NCI-H524 treated with DMSO at 0.1 percent for 48 hours (cell line): ENCODE measurements at places on chromosomes 7 and 10.

- DNase-seq: no peak
Observed at GRCh38 chr10:71029411-71029892, 141.1 kb upstream of the PCBD1 start.

- no peak for DNase-seq
Observed at GRCh38 chr10:70809726-70810125, 6.0 kb upstream of the SGPL1 start.

- DNase-seq: no peak
Observed at GRCh38 chr7:22116451-22117030, 170.8 kb upstream of the CDCA7L start.

GRCh38 chr7:17674943-17675608 is 265.2 kb downstream of the SNX13 start:
- DNase-seq: no peak

GRCh38 chr10:130927157-130927556 is 384.4 kb downstream of the TCERG1L start:
- no peak for DNase-seq

DNA sequence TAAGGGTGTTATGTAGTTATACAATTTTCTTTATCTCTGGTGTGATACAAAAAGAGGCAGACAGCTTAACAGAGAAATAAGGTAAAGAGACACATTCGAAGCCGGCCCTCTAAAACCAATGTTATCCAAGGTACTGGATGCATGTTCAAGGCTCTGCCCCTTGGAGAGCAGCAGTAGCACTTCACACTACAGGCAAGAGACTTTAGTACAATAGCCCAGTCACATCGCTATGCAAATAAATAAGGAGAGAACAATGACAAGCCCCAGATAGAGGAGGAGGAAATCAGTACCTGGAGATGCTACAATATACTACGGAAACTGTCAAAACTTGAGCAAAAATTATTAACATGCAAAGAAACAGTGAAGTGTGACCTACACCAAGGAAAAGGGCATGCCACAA is 111.1 kb downstream of the ITGB1 start:
- DNase-seq: no peak

DNA sequence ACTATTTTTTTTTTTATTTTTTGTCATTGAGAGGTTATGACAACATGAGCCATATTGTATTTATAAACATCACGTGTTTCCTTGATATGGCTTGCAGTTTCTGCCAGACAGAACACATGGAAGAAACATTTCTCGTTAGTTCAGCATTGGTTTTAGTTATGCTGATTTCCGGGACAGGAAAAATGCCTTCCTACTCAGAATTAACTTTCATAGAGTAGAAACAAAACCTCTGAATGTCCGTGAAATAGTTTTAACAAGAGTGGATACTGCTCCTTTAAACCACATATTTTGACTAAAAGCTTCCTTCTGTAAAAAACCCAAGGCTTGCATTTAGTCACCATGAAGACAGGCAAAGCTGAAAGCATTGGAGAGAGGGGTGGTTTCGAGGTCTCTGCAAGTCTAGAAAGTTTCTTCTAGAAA is 240.4 kb downstream of the KIAA1217 start:
- no peak for DNase-seq

DNA sequence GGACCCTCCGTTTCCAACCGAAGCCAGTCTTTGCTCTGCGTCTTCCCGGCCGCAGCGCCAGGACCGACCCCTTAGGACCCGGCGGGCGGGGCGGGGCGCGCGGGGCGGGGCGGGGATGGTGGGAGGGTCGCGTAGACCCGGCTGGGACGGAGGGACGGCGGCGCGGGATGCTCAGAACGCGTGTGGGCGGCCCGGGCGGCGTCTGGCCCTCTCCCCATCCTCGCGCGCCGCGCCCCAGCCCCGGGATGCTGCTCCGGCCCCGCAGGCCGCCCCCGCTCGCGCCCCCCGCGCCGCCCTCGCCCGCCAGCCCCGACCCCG is at the start of gene UTF1:
TSS of gene UTF1 (plus strand) at position 174 of the 318 bp plus-strand sequence. CDS start at position 246, 72 bp downstream.
- no peak for DNase-seq

- DNase-seq: no peak
Observed at GRCh38 chr10:99489271-99489670, 43.5 kb upstream of the NKX2-3 start.

DNA sequence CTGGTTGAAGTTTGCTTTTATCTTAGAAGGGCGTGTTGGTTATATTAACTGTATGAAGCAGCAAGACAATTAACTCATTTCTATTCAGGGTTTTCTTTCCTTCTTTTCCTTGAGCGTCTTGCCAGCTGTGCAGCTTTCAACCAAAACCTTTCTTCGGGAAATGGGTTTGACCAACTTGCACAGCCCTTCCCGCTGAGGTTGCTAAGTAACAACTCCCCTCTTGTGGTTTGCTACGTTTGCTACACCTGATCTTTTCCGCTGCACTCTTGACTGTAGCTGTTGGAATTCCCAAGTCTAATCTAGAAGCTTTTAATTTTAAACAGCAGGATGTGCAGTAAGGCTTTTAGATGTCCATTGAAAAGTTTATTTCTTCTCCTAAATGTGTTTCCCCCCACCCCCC is 116.9 kb downstream of the CDCA7L start:
- no peak for DNase-seq

DNA sequence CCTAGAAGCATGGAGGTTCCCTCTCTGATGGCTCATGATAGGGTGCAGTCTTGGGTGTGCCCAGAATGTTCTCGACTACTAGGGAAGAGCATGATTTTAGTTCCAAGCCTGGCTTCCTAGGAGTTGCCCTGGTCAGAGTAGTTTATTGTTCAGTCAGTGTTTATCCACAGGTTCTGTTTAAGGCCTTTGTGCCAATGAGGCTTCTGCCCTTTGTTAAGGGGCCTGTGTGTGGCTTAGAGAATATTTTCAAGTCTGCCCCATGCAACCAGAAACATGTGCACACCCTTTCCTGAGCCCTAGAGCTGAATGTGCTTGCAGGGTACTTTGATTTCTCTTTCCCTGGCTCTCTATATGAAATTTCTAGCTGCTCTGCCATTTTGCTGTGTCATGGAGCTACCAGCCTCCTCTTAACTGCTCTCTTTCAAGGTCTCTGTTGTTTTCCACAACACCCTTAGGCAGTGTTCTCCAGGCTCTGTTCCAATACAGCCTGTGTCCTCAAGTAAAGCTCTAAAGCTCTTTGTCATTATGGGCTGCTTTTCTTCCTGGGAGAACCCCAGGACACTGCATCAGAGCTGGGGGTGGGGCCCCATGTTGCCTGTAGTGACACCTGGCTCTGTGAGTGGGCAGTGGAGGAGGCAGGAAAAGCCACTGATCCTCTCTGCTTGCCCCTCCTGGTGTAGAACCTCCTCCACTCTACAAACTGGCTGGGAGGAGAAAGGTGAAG is 34.1 kb upstream of the TSPAN33 start:
- DNase-seq: no peak
